Mucosa of descending colon (tissue), 3 donors: ENCODE measurements at places on chromosomes 12 and 14. TPM values are rescaled to one million over a fixed set of nuclear protein-coding genes. Genes with fewer than 3 reads are reported as not detected.

The RHNO1 gene
- total RNA-seq: 20.1 TPM

The DCTN2 gene
- 140 TPM for total RNA-seq

The FAIM2 gene
- total RNA-seq: 12.9 TPM

The FOXA1 gene
- total RNA-seq: 64.5 TPM

The FANCM gene
- 3.2 TPM for total RNA-seq

The PPP1R36 gene
- 7.6 TPM for total RNA-seq

The DPY19L2 gene
- total RNA-seq: 7.8 TPM

DNA sequence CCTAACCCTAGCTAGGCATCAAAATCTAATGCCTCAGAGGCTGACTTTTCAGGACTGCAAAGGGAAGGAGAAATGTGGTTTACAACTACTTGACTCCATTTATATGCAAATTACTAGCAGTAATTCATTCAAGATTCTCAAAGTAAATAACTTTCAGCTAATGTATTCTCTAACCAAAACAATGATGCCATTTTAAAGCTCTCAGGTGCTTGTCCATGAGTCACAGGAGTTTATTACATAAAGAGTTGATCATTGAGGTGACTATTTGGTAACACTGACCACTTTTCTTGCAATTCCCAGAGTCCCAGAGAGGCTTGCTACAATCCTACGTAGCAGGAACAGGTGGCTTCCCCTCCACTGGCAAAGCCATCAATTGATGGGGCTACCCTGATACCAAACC, 109.0 kb upstream of the SLC35F4 start:
- DNase-seq: no peak

GRCh38 chr14:68379510-68380328, 413.1 kb downstream of the ZFP36L1 start:
- DNase-seq: peak; percentile 75

- DNase-seq: no peak
Measured at GRCh38 chr14:52949711-52950409, 990 bp downstream of the FERMT2 start.

GRCh38 chr12:129067491-129067890, 214.2 kb downstream of the GLT1D1 start:
- peak; percentile 3 for DNase-seq

DNA sequence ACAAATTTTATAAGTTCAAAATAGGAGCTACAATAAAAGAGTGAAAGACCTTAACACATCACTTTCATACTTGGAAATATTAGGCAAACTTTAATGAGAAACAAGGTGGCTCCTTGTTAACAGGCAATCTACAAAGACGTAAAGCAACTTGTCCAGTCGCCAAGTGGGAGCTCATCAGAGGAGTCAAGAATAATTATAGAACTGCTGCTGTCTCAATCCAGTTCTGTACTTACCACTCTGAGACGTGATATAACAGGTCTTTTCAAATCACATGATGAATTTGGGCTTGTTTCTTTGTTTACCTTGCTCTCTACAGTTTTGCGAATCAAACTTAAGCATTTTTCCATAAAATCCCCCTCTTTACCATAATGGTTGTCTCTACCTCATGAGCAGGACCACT, 3.6 kb downstream of the YBX3 start:
- DNase-seq: no peak

DNA sequence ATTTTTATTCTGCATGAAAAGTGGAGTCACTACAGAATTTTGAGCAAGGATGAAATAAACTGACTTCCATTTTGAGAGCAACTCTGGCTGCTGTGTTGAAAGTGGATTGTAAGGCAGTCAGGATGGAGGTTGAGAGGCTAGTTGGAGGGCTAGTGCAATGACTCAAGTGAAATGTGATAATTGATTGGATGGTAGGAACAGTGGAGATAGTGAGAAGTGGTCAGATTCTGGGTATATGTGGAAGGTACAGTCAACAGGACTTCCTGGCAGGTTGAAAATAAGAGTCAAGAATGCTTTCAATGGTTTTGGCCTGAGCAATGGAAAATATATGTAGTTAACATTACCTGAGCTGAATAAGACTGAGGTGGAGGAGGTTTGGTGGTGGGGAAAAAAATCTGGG, 29.0 kb upstream of the CMAS start:
- no peak for DNase-seq

GRCh38 chr14:88901991-88902390, 77.5 kb downstream of the TTC8 start:
- DNase-seq: no peak
